ENCODE measurements at places on chromosomes 12 and 14.
A peak's percentile ranks its signal among the peaks of the same experiment; 100 is the strongest.

- DNase-seq, result no peak
These were observed 18.4 kb downstream of the PIGH start for GRCh38 chr14:67581643-67582042.

GRCh38 chr12:25557830-25558436 is 4.8 kb upstream of the LMNTD1 start:
- DNase-seq, result no peak

DNA sequence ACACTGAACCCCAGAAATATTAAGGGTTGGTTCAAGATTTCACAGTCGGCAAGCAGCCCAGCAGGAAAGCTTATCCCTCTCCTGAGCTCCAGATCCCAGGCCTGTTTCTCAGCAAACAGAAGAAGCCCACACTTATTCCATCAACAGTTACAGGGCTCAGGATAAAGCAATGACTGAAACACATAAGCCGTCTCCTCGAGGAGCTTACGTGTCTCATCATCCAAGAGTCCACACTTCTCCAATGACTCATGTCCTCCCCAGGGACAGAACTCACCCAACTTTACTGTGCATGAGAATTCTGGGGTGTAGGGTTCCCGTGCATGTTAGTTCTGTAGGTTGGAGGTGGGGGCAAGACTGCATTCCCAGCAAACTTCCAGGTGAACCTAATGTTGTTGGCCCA is 31.2 kb downstream of the GSC start:
- no peak for DNase-seq

GRCh38 chr12:127722611-127723010 is 544.4 kb upstream of the TMEM132C start:
- no peak for DNase-seq

DNA sequence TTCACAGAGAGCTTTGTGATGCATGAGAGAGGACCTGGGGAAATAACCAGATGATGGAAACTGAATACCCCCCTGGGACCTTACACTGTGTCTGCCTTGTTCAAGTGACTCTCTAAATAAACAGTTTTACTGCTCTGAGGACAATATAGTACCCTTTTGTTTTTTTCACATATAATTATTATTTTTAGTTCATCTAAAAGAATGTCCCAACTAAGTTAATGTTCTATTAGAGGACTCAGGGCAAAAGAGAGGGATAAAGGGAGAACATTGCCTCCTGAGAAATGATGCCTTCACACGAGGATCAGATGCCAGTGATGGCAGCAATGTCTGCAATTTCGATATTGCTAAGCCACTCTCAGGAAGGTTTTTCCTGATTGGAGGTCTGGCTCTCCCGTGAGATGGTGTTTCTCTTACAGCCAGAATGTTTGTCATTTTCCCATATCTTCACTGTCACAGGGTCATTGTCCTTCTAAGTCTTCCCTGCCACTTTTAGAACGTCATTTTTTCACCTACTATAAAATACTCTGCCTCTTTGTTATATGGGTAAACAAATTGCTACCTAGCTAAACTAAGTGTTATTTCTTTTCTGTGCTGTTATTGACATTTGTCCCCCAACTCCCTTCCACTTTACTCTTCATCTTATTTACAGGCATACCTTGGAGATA is 201.6 kb downstream of the RAD51B start:
- DNase-seq, result no peak

DNA sequence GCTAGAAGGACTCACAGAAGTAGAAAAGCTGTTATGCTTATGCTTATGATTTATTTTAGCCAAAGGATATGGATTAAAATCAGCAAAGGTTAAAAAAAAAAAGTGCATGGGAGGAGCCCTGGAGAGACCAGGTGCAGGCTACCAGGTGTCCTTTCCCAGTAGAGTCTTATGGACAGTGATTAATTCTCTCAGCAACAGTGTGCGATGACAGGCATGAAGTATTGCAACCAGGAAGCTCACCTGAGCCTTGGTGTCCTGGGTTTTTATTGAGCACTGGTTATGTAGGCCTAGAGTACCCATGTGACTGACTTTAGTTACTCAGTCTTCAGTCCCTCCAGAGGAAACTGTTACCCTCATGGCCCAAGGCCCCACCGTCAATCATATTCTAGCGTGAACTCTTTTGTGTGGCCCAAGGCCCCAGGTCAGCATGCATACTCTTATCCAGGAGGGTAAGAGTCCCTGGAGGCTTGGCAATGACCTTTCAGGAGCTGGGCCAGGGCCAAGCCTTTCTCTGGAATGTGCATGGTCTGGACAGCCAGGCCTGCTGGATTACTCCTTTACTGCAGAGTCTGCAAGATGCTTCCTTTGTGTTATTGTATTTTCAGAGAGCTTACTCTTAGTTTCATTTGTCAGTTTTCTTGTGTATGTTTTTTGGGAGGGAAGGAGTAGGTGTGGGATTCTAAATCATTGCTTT is 69.6 kb upstream of the RD3L start:
- no peak for DNase-seq

DNA sequence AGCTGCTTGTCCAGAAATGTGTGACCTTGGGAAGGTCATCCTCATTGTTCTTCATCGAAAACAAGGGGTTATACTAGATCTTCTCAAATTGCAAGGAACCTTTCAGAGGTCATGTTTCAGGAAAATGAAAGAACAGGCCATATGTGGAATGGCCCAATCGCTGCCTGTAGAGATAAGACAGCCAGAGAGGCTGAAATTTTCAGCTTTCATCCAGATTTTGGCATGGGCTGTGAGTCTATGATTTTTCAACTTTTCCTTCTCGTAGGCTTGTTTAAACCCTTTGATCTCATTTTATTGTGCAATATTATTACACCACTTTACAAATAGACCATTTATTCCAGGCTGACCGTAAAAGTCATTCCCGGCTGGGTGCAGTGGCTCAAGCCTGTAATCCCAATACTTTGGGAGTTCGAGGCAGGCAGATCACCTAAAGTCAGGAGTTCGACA is 17.1 kb upstream of the ATXN2 start:
- DNase-seq, result no peak

- no peak for DNase-seq
These were observed 33.3 kb downstream of the TULP3 start for GRCh38 chr12:2924019-2924418.

GRCh38 chr12:117098361-117099217 is 627 bp downstream of the TESC start:
- no peak for DNase-seq

GRCh38 chr12:33988197-33988805 is 34.0 kb upstream of the ALG10 start:
- no peak for DNase-seq

DNA sequence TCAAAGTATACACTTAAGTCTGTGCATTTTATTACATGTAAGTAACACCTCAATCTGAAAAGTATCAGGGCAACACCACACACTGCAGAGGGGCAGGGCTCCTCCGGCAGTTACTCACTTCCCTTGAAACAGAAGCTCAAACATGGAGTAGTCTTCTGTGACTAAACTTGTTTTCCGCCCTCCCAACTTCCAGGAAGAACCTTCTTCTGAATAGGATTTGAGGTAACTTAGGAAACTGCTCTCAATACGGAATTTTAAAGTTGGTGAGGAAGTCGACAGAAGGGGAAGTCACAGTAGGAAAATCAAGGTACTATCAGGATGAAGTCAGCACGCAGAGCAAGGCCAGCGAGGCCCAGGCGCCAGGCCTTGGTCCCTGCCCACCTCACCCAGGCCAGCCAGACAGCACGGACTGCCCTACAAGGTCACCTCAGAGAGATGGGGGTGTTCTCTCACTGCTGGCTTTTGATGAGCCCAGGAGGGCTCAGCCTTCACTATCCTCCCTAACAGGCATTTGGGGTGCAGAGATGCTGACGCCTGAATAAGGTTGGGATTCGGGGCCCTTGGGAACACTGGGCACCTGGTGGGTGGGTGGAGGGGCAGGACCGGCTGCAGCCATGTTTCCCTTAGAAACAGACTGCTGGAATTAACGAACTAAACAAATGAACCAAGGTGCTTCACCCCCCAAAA is 5.8 kb downstream of the ANKRD9 start:
- no peak for DNase-seq

DNA sequence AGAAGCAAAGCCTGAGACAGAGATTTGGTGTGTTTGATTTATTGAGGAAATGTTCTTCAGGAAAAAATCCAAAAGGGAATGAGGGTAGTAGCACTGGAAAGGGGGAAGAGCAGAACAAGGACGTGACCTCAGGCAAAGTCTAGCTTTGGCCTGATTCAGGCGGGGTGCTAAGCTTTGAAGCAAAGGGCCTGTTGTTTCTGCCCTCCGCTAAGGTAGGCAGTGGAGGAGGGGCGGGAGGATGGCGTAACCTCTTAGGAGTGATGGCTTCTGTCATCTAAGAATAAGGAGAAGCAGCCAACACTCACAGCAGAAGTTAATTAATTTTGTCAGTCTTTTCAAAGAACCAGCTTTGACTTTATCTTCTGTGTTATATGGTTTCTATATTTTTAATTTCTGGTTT is 20.4 kb downstream of the ABHD12B start:
- no peak for DNase-seq

GRCh38 chr12:83197483-83197914 is 510.8 kb downstream of the TMTC2 start:
- DNase-seq, result no peak

GRCh38 chr14:85182282-85182681 is 347.7 kb upstream of the FLRT2 start:
- no peak for DNase-seq

DNA sequence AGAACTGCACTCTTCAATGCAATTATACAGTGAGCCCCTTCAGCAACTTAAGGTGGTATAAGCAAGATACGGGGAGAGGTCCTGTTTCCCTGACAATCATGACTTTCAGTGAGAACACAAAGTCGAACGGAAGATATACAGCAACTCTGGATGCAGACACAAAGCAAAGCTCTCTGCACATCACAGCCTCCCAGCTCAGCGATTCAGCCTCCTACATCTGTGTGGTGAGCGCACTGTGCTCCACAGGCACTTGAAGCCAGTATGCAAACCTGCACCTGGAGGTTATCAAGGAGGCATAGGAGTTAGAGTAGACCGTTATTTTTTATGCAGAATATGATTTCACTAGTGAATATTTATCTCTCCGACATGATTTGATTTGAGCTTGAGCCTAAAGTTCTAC is 152.2 kb upstream of the OR4E1 start:
- DNase-seq, result no peak

- DNase-seq, result no peak
These were observed 58.3 kb downstream of the ESRRB start for GRCh38 chr14:76434220-76434619.

- no peak for DNase-seq
These were observed 25.9 kb downstream of the CKB start for GRCh38 chr14:103496776-103497175.

GRCh38 chr14:51095854-51096823 is 1.2 kb upstream of the TRIM9 start:
- peak; percentile 49 for DNase-seq

- DNase-seq, result no peak
These were observed 19.2 kb downstream of the CLIP1 start for GRCh38 chr12:122403115-122403770.

DNA sequence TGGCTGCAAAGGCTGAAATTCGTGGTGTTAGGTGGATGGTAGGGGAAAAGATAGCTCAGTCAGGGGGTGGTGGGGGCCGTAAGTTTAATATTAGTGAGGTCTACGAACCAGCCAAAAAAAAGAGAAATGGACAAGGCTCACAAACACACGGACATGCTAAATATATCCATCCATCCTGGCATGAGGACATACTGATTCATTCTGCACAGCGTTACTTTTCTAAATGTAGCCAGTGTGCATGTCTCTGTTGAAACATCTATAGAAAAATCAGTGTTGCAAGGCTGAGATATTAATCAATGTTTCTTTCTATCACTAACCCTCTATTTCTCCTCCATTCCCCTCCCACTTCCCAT is 150.6 kb downstream of the PIWIL1 start:
- no peak for DNase-seq

DNA sequence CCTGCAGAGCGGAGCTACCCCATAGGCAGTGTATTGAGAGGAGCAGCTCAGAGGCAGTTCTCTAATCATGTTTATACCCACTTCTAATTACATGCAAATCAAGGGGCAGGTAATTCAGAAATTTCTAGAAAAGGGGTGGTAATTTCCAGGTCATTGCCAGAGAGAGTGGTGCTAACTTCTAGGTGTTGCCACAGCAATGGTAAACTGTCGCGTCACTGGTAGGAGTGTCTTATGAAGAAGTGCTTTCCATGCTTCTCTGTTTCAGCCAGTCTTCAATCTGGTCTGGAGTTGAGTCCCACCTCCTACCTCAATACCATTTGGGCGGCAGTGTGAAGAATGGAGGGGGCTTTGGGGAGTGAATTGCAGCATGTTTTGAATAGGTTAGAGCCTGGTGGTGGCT is 8.5 kb upstream of the AMN1 start:
- no peak for DNase-seq

DNA sequence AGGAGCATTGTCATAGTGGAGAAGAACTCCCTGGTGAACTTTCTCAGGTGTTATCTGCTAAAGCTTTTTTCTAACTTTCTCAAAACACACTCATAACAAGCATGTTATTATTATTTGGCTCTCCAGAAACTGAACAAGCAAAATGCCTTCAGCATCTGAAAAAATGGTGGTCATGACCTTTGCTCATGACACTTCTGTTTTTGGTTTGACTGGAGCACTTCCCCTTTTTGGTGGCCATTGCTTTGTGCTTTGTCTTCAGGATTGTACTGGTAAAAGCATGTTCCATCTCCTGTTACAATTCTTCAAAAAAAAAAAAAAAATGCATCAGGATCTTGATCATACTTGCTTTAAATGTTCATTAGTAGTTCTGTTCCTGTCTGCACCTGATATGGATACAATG is 1241.6 kb upstream of the USP15 start:
- DNase-seq, result no peak

- DNase-seq, result no peak
These were observed 4.3 kb downstream of the SLC16A7 start for GRCh38 chr12:59600171-59600570.

DNA sequence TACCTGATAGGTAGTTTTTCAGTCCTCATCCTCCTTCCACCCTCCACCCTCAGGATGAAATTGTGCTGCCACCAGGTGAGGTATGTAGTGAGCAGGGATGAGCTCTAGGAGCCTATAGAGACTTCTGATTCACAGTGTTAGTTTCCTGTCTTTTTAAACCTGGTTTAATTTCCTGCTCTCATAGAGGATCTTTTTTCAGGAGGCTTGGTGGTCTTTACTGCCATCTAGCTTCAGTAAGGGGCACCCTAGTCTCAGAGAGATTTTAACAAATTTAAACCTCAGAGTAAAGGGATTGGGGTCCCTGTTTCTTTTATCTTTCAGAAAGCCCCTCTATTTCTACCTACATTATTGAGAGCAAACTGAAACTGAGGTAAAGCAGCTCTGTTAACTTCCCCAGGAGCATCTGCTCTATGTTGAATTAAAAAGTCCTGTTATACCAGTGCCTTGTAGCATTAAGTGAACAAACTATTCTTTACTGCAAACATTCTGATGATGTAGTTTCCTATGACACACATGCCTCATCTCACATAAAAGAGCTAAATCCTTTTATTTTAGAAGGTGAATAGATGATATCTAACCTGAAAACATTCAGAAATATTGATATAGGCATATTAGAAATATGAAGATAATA is 172.2 kb upstream of the DDHD1 start:
- DNase-seq, result no peak

Measured in right forelimb (tissue), 1 donor.